ENCODE measurements at places on chromosomes 12 and 14. TPM values are rescaled to one million over a fixed set of nuclear protein-coding genes. Genes with fewer than 3 reads are reported as not detected.

PACS2 gene
- total RNA-seq = 12.6 TPM

GPX2 gene
- total RNA-seq = not detected

- no peak for DNase-seq
Measured at GRCh38 chr14:64778104-64778754, 74.0 kb downstream of the PLEKHG3 start.

GRCh38 chr12:5650829-5651461 is 219.0 kb downstream of the NTF3 start:
- DNase-seq = no peak

GRCh38 chr14:51638071-51638944 is 13.4 kb upstream of the FRMD6 start:
- DNase-seq = peak; percentile 61

DNA sequence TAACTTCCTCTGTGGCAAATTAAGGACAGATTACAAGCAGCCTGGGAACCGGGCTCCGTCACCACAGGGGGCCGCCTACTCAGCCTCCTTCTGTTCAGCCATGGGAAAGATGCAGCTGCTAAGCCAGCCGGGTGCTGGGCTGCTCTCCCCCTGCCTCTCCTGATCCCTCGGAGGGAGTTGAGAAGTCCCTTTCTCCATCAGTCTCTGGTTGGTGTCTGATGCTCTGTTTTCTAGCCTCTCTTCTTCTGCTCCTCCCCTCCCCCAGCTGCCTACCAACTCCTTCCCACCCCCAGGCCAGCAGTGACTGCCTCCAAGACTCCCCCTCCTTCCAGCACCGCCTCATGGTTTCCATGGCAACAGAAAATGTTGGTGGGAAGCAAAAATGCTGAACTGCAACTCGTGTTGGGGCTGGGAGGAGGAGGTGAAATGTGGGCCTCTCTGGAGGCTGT is 486.7 kb downstream of the APAF1 start:
- peak; percentile 59 for DNase-seq

Data from H4 (cell line).